GDM1 (cell line): ENCODE measurements at places on chromosomes 1 and 21.

DNA sequence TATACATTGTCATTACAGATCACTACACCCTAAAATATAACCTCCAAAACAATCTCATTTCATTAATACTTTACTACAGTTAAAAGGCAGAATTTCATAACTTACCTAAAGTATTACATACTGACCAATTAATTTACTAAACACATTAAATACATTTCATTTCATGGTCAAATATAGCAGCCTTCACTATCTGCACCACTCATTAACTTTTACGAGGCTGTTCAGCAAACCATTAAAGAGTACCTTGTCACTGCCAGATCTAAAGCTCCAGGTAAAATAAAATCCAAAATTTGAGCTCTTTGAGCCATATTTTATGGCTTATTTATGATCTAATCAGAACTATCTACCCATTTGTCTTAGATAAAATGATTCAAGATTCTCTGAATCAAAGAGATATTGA is 66.4 kb upstream of the RBM34 start:
- DNase-seq = no peak

- no peak for DNase-seq
These were observed 15.1 kb downstream of the NFYC start for GRCh38 chr1:40706626-40707025.

DNA sequence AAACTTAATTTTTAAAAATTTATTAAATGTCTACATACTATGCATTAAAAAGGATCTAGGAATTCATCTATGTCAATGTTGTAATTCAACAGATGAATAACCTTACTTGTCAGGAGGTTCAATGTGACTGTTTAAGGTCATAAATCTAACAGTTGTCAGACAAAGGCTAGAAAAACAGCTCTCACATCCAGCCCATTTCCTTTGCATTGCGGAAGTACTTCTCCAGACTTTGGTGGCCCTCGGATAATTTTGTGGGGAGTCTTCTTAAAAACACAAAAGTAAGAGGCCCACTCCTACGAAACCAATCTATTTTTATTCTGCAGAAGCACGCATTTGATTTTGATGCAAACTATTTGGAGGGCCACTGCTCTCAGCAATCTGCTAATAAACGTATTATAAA is 122.6 kb upstream of the CHRM3 start:
- peak; percentile 69 for DNase-seq

GRCh38 chr21:42031816-42032215 is 21.7 kb upstream of the ZBTB21 start:
- DNase-seq = no peak

GRCh38 chr1:234638832-234639799 is 29.1 kb upstream of the IRF2BP2 start:
- DNase-seq = no peak

DNA sequence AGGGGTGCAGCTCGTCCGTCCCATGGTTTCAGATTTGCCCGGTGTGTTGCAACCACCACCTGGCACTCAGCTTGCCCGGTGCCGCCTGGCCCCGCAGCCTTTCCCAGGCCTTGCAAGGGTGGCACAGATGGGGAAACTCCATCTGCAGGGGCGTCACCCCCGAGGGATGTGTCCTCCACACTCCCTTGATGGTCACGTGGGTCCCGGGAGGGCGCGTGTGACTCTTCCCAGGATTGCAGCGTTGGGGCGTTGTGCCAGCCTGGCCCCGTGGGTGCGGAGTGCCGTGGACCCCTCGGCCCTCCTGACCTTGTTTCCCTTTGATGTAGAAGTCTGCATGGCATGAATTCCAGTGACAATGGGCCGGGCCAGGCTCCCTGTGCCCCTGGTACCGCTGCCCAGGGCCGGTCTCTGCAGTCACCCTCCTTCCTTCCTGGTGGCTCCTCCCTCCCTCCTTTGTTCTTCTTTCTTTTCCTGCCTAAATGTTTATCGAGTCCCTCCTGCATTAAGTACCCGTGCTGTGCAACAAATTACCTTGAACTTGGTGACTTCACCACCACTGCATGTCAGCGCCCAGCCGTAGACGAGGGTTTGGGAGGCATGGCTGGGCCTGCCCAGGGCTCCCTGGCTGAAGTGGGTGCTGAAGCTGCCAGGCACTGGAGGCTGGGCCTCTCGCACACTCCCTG is 22.9 kb downstream of the RRP1 start:
- DNase-seq = no peak

- DNase-seq = no peak
These were observed 38.4 kb downstream of the NCMAP start for GRCh38 chr1:24594328-24594598.

GRCh38 chr1:234342774-234343173 is 30.5 kb upstream of the COA6 start:
- DNase-seq = no peak

DNA sequence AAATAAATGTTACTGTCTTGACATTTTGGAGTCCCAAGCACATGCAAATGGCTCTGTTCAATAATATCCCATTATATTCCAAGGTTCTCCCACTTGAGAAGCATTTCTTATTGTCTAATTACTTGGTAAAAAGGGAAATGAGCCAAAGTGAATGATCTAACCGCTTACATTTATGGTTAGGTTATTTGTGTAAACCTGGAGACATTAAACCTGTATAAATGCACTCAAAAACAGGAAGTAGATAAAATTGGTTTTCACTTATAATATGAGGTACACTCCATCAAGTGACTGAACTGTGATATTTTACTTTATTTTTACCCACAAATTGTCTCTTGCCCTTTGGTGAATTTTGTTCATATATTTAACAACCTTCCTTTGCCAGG is 26.8 kb downstream of the KIF1B start:
- DNase-seq = no peak

GRCh38 chr1:218874313-218874712 is 299.4 kb upstream of the LYPLAL1 start:
- peak; percentile 11 for DNase-seq

- DNase-seq = no peak
These were observed 14.7 kb upstream of the POU3F1 start for GRCh38 chr1:38061290-38061689.

DNA sequence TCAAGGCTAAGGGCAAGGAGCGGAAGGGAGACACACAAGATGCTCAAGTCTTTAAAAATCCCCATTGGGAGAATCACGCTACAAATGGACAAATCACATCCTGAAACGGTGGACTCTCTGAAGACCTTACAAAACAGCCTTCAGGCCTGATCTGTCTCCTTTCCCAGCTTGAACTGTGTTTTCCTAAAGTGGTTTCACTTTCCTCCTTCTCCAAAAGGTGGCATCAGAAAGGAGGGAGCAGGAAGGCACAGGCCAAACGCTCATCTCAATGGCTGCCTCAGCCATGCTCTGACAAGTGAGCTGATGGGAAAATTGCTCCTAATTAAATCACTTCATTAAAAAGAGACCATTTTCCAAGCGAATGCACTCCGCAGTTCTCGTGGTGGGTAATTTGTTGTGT is 47.7 kb downstream of the UTP25 start:
- no peak for DNase-seq

DNA sequence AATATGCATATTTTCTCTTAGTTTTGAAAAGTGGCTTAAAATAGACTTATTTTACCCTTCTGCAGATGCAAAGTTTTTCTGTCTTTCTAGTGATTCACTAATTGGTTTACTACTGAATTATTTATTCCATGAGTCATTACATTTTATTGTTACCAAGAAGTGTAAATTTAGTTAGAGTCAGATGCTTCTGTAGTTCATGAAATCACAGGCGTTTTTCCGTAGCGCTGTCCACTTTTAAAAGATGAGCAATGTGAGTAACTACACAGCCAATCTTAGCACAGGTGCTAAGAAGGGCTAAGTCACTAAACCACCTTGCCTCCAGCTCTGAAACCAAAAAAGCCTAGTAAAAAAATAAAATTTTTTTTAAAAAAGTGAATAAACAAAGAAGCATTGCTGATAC is 24.7 kb downstream of the RGS13 start:
- no peak for DNase-seq

DNA sequence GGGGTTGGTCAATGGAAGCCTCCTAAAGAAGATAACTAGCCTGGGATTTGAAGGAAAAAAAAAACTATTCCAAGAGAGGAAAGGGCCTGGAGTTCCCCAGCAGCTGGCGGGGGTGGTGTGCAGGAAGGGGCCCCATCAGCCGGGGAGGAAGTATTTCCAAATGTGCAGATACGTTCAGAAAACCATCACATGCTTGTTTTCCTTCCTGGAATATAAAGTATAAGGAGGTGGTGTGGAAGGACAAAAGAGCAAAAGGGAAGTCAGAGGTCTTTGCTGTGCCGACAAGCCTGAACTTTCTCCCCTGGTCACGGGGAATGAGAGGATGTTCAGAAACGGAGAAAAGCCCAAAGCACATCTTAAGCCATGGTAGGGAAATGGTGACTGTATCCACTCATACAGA is 72.0 kb upstream of the BACE2 start:
- no peak for DNase-seq

DNA sequence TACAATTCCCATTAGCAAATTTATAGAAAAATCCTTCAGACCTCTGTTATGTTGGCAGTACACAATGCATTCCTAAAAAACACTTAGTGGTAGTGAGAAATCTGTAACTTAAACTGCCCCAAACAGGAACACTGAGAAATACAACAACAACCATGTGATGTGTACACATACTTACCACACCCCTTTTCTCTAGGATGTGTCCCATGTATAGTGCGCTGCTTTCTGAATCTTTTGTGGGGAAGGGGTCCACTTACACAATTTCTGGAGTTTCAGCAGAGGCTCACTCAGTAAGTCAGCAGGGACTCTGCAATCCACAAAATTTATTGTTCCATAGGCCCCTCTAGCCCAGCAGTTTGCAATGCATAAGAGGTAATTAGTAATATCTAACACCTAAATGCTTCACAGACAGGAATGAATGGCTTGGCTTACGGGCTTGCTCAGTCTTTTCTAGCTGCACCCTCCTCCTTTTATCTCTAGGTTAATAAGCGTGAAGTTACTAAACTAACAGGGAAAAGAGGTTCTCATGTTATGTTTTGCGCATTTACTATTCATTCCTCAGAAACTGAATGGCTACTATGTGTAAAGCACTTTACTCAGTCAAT is 115.2 kb downstream of the TGFBR3 start:
- no peak for DNase-seq

- DNase-seq = no peak
These were observed 206.8 kb upstream of the PLXNA2 start for GRCh38 chr1:208450958-208451357.

DNA sequence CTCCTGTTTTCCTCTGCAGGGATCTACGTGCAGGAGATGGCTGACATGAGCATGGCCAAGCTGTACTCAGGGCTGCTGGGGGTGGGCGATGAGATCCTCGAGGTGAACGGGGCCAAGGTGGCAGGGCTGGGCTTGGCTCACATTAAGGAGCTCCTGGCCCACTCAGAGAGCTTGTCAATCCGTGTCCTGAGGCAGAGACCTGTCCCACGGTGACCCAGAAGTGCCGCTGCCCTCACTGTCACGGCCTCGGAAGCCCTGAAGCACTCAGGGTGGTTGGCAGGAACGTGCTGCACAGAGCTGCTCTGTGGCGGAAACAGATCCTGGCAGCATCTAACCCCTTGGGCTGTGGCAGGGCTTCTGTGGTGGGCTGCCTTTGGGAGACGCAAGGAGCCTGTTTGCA is 37.6 kb downstream of the KIAA1614 start:
- no peak for DNase-seq

DNA sequence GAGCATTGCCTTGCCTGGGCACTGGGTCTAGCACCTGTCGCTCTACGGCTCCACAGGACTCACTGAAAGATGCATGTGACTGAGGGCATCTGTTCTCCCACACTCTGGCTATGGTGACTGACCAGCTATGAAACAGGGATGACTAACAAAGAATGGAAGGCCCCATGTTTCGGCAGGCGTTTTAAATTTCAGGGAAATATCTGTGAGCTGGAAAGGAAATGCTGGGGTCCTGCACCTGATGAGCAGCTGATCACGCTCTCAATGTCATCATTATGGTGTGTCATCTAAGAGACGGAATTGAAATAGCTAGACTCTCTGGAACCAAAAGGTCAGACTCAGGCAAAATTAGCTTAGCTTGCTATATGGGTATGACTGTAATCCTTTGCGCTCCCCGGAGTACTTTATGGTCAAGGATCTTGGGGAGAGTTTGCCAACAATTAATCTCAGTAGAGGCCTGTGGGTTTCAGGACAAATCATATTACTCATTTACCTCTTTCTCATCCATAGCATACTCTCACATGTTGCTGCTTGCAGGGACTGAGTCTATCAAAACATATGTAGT is 24.5 kb upstream of the PALMD start:
- DNase-seq = no peak

- DNase-seq = no peak
These were observed 62.2 kb downstream of the PSMG1 start for GRCh38 chr21:39120876-39121599.

DNA sequence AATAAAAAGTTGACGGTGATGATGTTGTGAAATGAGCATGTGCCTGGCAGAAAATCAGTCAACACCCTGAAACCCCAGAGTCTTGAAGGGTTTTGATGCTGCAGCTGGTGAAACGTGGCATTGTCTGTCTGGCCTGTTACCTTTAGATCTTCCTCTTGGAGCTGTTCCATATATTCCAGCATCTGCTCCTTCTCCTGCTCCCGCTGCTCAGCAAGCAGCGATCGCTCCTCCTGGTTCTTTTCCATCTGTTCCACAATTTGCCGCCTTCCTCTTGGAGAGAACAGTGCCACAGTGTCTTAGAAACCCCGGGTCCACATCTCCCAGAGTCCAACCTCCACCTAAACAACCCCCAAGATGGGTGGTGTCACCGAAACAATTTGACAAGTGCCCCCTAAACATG is 15.7 kb downstream of the CFAP45 start:
- no peak for DNase-seq

DNA sequence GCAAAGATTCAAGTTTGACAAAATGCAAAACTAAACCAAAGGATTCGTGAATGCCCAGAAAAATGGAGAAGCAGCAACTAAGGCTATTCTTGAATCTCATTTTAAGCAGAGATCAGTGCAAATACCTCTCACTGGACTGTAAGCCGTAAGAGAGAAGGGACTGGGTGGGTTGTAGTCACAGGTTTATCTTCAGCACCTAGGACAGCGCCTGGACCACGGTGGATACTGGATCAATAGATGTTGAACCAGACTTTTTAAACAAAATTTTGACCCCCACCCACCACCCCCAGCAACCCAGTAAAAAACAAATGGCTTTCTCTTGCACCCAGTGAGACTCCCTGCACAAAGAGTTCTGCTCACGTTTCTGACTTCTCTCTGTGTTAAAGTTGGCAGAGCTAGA is 347.1 kb downstream of the AJAP1 start:
- DNase-seq = no peak
